ENCODE measurements at places on chromosomes 5 and 9.

DNA sequence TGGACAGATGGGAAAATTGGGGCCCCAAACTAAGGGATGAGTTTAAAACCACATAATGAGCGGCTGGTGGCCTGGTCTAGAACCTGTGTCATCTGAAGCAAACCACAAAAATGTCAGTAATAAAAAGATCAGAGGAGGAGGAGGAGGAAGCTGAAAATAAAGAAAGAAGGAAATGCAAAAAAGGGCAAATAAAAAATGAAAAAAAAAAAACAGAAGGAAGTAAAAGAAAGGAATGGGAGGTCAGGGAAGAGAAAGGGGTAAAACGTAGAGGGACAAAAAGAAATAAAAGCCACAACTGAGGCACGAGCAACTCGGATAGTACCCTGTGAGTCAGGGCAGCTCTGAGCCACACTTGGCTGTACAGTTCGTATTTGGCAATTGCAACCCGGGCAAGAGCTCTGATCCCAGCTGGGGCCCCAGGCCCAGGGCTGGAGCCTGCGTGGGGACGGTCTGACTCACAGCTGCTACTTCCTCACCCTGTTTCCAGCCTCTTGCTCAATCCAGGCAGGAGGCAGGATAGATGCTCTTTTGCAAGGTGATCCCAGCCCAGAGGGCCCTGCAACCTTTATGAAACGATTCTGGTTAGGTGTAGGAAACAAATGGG, 137.9 kb upstream of the TRIM32 start:
- ATAC-seq = no peak

DNA sequence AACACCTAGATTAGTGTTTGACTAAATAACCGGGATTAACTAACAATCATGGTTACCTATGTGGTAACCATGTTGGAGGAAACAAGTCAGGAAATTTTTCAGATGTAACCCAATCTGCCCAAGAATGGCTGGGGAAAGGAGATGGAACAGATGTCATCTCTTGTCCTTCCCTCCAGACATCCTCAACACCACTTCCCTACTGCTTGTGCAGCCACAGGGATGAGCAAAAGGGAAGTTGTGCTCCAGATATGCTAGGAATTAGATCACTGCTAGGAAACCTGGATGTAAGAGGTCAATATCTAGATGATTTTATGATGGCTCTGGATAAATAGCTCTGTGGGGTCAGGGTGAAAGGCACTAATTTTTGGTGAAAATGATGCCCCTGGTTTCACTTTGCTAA, 61.3 kb upstream of the ELL2 start:
- no peak for ATAC-seq

- no peak for ATAC-seq
These were observed 51.8 kb upstream of the CTNNAL1 start for GRCh38 chr9:109064963-109065702.

- no peak for ATAC-seq
These were observed 17.7 kb downstream of the S1PR3 start for GRCh38 chr9:89008744-89009545.

GRCh38 chr5:17258431-17258830, 41.0 kb downstream of the BASP1 start:
- ATAC-seq = no peak
